ENCODE measurements at places on chromosomes 7 and 10.
A peak's percentile ranks its signal among the peaks of the same experiment; 100 is the strongest.

GRCh38 chr10:117339578-117339977 is 35.7 kb downstream of the PDZD8 start:
- DNase-seq, result no peak

DNA sequence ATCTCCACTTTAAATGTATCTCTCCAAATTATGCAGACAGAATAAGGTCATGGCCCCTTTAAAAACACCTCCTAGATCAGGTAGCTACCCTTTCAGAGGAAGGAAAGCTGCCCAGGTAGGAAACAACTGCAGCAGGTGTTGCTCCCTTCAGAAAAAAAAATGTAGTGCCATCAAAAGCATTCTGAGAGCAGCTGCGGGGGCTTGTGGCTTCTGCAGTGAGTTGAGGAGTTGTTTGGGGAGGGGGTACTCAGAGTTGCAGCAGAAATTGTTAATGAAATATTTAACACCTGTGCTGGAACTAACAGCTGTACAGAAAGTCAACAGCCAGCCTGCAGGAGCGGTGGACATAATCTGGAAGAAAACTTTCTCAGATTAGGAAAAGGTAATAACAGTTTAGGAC is 24.0 kb downstream of the CDHR3 start:
- DNase-seq, result no peak

GRCh38 chr7:98202367-98203195 is 8.7 kb upstream of the BHLHA15 start:
- DNase-seq, result peak; percentile 79

GRCh38 chr7:70307544-70308106 is 709.4 kb downstream of the AUTS2 start:
- DNase-seq, result no peak

GRCh38 chr10:79487296-79488194 is 24.8 kb upstream of the EIF5AL1 start:
- peak; percentile 36 for DNase-seq

- DNase-seq, result no peak
These were observed 194.9 kb upstream of the GRM3 start for GRCh38 chr7:86448856-86449255.

- DNase-seq, result no peak
These were observed 14.0 kb upstream of the ENTPD1 start for GRCh38 chr10:95741807-95742467.

GRCh38 chr7:107860981-107861652 is 29.9 kb upstream of the DLD start:
- DNase-seq, result no peak

- DNase-seq, result no peak
These were observed 295.0 kb downstream of the TCERG1L start for GRCh38 chr10:131016556-131016955.

- DNase-seq, result no peak
These were observed 171.9 kb upstream of the CACNA2D1 start for GRCh38 chr7:82615527-82615926.

DNA sequence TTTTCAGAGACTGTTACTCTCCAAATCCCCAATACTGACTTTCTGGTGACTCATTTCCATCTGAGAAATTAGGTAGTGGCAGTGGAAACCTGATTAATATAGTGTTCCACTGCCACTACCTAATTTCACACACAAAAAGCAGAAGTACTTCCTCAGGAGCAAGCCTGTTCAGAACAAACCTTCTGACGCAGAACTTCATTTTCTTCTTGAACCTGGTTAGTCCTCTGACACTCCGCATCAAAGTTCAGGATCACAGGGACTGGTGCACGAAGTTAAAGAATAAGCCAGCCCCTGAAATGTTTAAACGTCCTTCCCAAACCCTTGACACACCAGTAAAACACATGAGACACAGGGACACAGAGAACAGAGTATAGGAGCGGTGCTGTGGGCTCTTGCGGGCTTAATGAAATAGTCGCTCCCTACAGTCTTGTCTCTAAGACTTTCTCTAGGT is 4.4 kb downstream of the WDR91 start:
- DNase-seq, result no peak

GRCh38 chr7:41887416-41887815 is 184.5 kb upstream of the INHBA start:
- no peak for DNase-seq
